ENCODE measurements at places on chromosomes 1 and 21.

DNA sequence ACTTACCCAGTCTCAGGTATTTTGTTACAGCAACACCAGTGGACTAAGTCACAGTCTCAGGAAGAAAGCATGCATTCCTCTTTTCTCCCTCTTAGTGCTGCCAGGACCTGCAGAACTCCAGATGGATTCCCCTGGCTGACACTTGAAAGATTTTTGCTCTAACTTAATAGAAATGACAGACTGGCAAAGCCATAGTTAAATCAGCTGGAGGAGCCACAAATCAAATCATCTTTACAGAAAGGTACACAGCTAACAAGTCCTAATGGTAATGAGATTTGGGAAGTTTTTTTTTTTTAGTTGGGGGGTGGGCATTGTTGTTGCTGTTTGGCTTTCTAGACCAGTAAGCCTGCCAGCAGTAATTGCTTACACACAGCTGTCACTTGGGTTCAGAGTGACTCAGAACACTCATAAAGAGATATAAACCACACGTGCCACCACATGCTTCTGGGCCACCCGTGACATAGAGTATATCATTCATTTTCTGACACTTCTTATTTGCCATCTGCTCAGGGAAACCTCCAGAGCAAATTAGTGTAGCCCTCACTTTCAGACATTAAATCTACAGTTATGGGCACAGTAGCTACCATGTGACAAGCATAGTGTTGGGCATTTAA is 72.4 kb downstream of the FH start:
- no peak for DNase-seq

DNA sequence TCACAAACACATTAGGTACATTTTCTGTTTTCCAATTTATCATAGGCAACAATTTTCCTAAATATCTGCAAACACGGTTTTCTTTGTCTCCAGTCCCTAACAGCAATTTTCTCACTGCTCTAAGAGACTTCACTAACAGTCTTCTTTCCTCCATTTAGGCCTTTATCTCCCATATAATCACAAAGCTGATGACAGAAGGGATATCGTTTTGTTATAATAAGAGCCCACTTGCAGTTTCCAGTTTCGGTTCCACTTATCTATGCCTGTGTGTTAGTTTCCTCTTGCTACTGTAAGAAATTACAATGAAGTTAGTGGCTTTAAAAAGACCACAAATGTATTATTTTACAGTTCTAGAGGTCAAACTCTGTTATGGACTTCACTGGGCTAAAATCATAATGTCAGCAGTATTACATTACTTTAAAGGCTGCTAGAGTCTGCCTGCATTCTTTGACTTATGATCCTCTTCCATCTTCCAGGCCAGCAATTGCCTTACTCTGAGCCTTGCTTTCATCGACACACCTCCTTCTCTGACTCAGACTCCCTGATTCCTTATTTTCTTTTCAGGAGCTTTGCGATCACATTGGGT is 549.3 kb downstream of the NCAM2 start:
- no peak for DNase-seq

GRCh38 chr1:32741413-32742198 is 39.0 kb upstream of the SYNC start:
- DNase-seq = no peak

GRCh38 chr1:202029171-202029665 is 18.8 kb downstream of the ELF3 start:
- DNase-seq = no peak

DNA sequence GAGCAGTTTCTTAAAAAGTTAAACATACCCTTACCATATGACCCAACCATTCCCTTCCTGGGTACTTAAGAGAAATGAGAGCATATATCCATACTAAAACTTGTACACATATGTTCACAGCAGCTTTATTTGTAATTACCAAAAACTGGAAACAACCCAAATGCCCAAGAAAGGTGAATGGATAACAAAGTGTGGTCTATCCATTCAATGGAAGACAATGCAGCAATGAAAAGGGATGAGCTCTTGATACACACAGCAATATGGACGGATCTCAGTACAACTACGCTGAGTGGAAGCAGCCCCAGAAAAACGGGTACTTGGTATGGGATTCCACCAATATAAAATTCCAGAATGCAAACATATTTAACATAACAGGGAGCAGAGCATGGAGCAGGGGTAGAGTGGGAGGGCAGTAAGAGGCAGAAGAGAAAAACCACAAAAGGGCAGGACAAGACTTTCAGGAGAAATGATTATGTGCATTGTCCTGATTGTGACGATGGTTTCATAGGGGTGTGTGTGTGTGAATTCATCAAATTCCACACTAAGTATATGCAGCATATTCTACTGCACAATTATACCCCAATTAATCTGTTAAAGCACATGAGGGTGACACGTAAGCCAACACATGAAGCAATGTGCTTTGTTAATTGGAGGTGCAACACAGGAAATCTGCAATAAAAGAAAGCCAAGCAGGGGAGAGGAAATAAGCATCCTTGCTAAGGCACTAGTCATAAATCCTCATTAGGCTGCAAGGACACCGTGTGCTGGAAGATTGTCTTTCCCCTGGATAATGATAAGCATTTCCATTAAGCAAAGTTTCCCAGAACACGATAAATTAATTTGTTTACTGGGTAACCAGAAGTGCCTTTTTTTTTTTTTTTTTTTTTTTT is 113.1 kb upstream of the KRTAP19-8 start:
- no peak for DNase-seq

- DNase-seq = no peak
These were observed 43.4 kb downstream of the RALGPS2 start for GRCh38 chr1:178768423-178768822.

DNA sequence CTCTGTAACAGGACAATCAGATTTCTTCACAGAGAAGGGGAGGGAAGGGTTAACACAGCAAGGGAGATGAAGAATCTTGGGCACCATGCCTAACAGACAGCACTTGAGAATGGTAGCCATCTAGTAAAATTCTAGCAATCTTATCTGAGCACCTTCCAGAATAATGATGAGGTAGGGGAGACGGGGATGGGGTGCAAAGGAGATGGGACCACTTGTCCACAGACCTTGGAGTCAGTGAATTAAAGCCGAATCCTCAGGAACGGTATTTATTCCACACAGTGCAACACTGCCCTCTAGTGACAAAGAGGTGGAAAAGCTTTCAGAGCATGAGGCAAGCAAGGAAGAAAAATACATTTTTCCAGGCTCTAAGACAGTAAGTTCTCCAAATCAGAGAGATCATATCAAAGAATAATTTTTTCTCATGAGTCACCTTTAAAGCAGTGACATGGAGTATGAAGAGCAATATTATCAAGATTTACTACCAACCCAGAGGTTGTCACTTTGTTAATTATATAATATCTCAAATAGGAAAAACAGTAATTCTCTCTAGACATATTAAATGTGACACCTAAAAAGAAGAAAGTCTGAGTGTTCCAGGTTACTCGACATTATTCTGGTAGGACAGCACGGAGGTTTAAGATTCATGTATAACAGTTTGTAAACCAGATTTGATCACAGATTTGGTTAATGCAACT is 43.3 kb upstream of the LPAR3 start:
- DNase-seq = peak; percentile 29

GRCh38 chr21:44718571-44718970 is 7.2 kb upstream of the TSPEAR start:
- no peak for DNase-seq

- no peak for DNase-seq
These were observed 2.7 kb downstream of the BCAN start for GRCh38 chr1:156644640-156645039.

- DNase-seq = no peak
These were observed 49.4 kb downstream of the LAMC2 start for GRCh38 chr1:183235503-183235902.

GRCh38 chr1:28296401-28297261 is 32.2 kb upstream of the MED18 start:
- DNase-seq = no peak

DNA sequence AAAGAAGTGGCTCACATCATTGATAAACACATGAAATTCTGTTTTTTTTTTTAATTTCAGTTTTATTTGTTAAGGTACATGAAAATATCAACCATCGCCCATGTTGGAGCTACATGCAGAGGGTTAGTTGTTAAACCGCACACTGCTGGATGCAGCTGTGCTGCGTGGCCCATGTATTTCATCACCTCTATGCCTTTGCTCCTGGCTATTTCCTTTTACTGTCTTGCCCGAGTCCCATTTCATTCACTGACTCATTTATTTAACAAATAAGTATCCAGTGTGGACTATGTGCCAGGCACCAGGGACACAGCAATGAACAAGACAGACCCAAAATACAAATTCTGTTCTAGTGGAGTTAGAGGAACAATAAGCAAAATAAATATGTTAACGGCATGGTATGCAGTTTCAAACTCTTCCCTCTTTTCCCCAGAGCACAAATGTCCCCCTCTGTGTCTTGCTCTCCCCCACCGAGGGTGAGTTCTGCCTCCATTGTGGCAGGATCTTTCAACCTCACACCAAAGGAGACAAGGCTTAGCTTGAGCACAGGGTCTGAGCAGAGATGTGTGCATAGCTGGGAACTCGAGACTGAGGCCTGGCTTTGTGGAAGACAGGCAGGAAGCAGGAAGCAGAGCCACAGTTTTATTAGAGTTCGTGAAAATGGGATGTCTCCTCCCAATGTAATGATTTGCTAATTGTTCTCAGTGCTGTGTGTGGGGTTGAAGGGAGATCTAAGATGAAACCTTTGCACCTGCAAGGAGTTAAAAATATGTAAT is 44.6 kb downstream of the MAN1C1 start:
- peak; percentile 92 for DNase-seq

- DNase-seq = peak; percentile 64
These were observed 2.1 kb downstream of the SIPA1L2 start for GRCh38 chr1:232627645-232628334.

DNA sequence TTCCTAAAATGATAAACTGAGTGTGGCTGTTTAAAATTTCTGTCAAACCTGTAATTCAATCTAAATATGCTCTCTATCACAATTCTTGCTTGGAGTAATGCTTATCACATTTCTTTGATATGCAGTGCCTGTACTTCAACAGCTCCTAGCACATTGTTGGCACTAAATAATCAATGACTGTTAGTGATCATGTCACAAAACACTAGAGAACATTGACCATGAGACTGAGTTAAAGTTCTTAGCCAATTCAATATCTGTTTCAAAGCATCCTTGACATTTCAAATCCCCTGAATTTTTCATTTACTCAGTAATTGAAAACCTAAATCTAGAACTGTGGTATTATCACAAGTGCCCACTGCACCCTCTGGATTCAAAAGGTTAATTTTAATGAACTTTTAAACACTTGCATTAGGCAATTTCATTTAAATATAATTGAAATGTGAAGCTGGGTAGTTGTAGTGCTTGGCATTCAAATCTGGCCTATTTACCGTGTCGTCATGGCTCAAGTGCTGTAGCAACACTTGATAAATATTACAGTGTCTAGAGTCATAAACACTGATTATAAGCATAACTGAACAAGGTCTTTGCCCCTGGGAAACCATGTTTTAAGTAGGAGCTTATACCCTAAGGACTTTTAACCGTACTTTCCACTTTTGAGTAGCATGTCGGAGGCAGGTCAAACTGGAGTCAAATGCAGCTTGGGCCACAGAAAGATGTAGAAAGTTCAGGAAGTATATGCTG is 143.6 kb downstream of the LRRC7 start:
- DNase-seq = peak; percentile 24

DNA sequence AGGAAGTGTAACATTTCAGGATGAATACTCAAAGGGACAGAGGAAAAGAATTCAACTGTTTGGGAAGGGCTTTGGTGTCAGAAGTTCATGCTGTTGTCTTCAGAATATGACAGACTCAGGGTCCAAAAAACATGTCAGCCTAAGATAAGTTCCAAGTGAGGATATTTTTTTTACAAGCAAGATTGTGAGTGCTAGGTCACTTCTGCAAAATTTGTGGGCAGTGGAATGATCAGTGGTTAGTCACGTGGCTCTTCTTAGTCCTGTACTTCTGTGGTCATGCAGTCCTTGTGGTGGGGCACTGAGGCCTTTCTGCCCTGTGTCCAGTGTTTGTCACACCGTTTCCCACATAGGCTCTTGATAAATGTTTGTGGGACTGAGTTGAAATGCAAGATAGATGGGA is 5.2 kb downstream of the RGL1 start:
- no peak for DNase-seq

DNA sequence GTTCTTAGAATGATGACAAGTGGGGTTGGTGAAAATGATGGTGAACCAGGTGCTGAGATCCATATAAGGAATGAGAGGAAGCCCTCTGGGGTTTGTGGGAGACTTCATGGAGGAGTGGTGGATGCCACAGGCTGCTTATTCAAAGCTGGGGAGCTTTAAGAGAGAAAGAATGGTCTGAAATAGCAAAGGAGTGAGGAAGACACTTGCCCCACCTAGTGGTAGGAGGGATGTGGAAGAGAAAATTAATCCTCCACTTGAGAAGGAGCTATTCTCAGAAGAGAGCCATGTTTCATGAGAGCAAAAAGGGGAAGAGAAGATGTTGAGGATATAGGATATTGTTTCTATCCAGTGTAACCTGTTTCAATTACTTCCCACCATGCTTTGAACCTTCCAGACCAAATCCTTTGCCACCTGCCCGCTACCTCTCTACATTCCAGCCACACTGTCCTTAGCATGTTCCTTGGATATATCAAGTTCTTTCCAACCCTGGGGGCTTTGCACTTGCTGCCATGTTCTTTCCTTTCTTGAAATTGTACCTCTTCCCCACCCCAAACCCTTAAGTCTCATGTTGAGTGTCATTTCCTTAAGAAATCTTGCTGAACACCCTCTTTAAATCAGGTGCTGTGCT is 19.6 kb upstream of the ZNF648 start:
- DNase-seq = peak; percentile 50

- no peak for DNase-seq
These were observed 110.9 kb downstream of the TOMM20 start for GRCh38 chr1:235017719-235018118.

- DNase-seq = no peak
These were observed 105.5 kb downstream of the FASLG start for GRCh38 chr1:172764378-172764777.

Data from NCI-H526 (cell line).